Activated CD4-positive, alpha-beta T cell treated with anti-CD3 and anti-CD28 coated beads, Interleukin-2, Interleukin-6, amounts not matched to agents 100 ng/mL and 50 ng/mL, durations not matched to agents 16 hours and 8 hours (primary cell): ENCODE measurements at places on chromosomes 1 and 21.

DNA sequence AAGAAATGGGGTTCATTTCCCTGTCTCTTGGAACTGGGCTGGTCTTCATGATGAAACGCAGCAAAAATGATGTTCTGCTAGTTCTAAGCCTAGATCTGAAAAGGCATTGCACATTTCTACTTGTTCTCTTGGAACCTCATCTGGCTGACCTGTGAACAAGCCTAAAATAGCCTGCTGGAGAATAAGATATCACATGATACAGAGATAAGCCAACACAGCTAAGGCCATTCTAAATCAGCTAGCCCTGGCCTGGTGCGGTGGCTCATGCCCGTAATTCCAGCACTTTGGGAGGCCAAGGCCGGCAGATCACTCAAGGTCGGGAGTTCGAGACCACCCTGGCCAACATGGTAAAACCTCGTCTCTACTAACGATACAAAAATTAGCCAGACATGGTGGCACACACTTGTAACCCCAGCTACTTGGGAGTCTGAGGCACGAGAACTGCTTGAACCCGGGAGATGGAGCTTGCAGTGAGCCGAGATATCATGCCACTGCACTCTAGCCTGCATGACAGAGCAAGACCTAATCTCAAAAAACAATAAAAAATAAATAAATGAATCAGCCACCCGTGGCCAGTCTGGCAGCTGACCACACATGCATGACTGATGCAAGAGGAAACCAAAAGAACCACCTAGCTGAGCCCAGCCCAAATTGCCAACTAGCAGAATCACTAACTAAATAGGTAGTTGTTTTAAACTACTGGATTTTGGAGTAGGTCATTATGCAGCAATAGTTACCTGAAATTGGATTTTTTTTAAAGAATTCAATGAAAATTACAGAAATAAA lies 18.0 kb downstream of the CD244 start:
- DNase-seq, result no peak

GRCh38 chr1:57788313-57788712 lies 364.5 kb upstream of the DAB1 start:
- DNase-seq, result no peak

DNA sequence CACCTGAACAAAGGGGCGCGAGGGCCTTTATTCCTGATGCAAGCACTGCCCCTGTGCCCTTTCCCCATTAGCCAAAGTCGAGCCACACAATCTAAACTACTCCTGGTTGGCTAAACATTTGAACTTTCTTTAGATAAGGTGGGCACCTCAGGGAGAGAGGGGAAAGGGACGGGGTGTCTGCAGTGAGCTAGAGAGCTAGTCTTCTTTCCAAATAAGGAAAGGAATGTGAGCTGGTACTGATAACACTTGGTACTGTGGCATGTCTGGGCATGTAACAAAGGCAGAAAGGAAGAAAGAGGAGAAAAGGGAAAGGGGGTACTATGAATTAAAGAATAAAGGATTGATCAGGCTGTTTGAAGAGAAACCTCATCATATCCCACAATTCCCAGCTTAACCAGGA lies 62.8 kb downstream of the OVGP1 start:
- DNase-seq, result no peak

- no peak for DNase-seq
These were observed 98.4 kb downstream of the C4BPA start for GRCh38 chr1:207202480-207202879.

DNA sequence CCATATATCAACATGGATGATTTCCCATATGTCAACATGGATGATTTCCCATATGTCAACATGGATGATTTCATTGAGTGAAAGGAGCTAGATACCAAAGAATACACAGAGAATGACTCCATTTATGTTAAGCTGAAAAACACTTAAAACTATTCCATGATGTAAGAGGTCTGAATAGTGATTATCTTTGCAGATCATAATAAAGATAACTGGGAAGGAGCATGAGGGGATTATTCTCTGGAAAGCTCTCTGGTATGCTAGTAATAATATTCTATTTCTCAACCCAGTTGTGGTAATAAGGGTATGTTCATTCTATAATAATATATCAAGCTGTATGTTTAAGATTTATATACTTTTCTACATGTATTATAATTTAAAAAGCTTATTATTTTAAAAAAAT lies 14.1 kb downstream of the SYNJ1 start:
- DNase-seq, result no peak

DNA sequence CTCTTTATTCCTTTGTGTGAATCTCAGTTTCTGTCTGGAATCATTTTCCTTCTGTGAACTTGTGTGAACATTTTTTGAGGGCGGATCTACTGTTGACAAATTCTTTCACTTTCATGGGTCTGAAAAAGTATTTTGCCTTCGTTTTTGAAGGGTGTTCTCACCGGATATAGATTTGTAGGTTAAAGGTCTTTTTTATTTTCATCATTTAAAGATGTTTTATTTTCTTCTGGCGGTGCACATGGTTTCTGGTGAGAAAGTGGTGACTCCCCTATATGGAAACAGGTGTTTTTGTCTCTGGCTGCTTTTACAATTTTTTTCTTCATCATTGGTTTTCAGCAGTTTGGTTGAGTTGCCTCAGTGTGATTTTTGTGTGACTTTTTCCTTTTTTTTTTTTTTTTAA lies 94.9 kb downstream of the DYRK1A start:
- peak; percentile 17 for DNase-seq

- DNase-seq, result no peak
These were observed 63.3 kb downstream of the GALNT2 start for GRCh38 chr1:230130172-230130944.

DNA sequence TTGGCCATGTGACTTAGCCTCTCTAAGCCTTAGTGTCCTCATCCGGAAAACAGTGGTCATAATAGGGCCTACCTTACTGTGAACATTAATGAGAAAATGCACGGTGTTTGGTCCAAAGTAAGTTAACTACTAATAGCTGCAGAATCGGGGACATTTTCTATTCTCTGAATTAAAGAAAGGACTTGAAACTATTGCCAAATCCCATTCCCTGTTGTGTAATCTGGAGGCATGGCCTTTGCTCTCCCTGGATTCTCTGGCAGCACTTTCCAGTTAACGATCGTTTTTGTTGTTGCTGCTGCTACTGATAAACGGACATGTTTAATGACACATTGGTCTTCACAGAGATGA lies 30.5 kb downstream of the FMO4 start:
- DNase-seq, result no peak

DNA sequence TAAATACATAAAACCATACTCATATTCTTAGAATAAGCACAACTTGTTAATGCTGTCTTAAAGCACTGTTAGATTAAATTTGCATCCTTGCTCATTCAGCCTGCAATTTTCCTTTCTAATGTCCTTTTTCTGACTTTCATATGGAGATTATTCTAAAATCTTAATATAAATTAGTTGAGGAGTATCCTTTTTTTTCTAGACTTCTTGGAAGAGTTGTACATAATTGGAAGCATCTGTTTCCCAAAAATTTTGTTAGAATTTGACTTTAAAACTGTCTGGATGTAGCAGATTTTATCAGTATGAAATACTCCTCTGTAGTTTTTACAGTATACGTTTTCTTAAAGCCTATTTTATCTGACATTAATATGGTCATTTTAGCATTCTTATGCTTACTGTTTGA lies 9.7 kb downstream of the KIFAP3 start:
- no peak for DNase-seq

DNA sequence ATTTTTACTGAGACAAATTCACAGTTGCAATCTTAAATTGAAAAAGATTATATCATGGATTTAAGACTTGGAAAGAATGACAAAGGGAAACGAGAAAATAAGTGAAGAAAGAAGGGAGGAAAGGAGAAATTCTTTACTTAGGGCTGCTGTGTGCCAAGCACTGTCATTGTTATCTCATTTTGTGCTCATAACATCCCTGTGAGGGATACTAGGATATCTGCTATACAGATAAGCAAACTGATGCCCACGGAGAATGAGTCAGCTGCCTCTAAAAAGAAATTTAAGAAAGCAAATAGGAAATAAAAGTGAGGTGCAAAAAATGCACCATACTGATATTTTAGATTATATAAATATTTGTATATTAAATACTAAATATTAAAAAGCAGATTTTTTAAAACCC lies 183.6 kb upstream of the NR5A2 start:
- no peak for DNase-seq

DNA sequence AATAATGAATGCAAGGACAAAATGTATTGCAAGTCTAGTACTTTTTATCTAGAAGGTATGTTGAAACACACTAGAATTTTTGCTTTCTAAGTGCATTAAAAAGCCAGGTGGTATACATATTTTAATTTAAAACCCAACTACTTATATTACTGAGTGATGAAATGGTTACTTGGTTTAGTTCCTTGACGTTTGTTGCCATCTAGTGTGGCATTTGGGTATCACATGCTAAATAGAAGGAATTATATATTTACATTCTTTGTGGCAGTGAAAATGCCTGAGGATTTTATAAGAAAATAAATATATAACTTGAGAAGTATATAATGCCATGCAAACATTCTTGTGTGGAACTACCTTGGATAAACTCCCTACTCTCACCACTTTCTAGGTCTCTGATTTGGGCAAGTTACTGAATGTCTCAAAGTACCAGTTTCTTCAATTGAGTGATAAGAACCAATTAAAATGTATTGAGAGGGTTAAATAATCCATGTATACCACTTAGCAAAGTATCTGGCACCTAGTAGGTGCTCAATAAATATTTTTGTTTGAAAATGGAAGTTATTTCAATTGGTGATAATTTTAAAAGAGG lies 69.6 kb downstream of the SDCCAG8 start:
- peak; percentile 50 for DNase-seq

GRCh38 chr21:45873418-45873817 lies 108.2 kb upstream of the COL6A1 start:
- no peak for DNase-seq

- DNase-seq, result no peak
These were observed 662 bp upstream of the LGALS8 start for GRCh38 chr1:236522937-236523703.

- no peak for DNase-seq
These were observed 25.2 kb upstream of the VTCN1 start for GRCh38 chr1:117235863-117236465.

DNA sequence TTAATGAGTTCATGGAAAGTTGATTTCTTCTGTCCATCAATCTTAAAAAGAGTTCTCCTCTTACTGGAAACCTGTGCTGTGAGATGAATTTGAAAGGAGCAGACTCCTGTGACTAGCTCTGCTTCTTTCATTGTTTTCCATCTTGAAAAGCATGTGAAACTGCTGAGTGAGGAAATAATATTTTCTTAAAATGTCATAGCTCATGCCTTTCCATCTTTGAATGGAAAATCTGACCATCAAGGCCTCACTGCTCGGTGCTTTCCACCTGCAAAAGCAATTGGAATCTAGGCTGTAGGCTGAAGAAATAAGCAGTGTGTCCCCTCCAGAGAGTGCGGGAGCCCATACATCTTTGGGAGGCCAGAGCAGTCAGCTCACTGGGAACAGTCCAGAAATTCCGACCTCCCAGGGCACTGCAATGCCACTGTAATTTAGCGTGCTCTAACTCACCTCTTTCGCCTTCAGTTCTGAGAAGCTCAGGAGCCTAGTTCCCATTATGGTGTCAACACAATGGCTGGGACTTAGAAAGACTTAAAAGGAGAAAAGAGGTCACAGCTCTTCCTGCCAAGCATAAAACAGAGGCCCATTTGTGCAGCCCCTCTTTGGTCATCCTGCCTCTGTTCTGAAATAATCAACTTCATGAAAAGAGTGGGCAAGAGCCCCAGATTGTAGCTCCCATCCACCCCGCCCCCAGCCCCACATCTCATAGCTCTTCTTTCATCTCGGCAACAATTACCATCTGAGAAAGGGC lies 50.4 kb upstream of the F3 start:
- DNase-seq, result no peak

DNA sequence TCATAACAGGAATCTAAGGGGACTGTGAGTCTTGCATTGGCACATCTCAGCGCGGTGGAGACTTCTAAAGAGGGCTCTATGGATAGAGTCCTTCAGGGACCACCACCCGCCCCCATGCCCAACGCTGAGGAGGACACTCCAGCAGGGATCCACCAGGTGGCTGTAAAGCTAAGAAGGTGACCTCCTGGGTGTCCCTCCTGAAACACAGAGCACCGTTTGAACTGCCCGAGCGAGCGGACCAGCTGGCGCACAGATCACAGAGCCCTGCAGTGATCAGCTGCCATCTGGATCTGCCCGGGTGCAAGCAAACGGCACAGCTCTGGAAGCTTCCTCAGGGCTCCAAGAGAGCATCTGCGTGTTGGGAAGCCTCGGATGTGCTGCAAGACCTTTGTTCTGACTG lies 51.3 kb upstream of the LYST start:
- no peak for DNase-seq

DNA sequence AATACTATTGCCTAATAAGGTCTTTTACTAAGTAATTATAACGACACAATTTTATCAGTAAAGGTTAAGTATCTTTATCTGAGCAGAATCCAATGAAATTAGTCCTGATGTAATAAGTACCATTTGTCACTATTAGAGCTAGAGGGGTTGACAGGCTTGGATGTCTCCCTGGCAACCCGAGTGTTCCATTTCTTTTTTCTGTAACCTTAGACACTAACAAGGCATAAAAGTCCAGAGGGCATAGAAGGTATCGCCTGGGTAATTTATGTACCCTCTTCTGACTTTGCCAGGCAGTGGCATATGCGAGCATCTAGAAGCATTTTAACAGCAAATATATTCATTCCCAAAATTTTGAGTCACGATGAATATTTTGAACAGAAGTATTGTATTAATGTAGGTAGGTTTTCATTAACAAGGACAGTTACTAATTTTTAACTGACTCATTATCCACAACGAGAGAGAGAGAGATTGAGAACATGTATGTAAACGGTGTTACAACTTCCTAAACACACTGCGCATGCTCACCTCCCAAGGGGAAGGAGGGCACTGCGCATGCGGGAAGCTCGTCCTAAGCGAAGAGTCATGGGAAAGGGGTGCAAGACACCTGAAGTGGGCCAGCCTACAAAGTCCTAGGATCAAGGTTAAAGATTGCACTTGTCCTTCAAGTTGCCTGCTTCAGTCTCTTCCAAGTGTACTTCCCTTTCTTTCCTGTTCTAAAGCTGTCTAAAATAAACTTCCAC lies 423.9 kb downstream of the DSCAM start:
- no peak for DNase-seq

DNA sequence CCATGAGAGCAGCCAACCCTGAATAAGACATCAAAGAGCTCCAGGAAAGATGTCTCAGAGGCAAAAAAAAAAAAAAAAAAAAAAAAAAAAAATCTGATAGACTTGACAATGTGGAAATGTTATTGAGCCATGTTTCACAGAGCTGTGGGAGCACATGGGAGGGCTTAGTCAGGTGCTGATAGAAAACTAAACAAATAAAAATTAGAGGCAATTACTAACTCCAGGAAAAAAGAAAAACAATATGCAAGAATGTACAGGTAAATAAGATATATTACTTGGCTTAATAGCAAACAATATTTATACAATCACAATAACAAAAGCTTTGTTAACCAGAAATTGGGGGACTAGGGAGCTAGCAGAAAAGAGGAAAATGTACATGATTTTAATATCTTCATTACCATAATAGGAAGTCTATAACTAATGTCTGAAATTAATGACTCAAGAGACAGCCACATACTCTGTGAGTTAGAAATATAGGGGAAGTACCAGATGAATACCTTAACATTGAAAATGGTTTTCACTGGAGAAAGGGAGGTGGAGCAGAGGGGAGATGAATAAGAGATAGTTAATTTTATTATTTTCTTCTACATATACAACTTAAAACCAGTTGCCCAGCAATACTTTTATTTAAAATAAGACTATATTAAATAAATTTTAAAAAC lies 16.9 kb upstream of the RGS16 start:
- no peak for DNase-seq
